ENCODE measurements at places on chromosomes 13 and 19.
A peak's percentile ranks its signal among the peaks of the same experiment; 100 is the strongest.

DNA sequence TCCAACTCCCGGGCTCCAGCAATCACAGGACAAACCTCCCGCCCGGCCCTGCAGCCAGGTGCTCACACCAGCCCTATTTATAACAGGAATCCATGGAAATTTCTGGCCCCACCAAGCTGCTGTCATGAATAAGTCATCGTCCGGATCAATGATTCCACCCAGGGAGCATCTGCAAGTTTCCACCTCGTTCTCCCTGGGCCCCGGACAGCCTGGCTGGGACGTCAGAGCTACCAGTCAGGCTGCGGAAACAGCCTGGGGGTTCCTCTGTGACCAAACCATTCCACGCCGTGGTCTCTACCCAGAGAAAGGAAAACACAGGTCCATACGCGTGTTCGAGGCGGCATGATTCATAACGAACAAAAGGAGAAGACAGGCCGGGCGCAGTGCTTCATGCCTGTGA is 20.7 kb upstream of the PTBP1 start:
- DNase-seq, result no peak

- DNase-seq, result no peak
Observed at GRCh38 chr13:106858903-106859532, 291.1 kb upstream of the ARGLU1 start.

DNA sequence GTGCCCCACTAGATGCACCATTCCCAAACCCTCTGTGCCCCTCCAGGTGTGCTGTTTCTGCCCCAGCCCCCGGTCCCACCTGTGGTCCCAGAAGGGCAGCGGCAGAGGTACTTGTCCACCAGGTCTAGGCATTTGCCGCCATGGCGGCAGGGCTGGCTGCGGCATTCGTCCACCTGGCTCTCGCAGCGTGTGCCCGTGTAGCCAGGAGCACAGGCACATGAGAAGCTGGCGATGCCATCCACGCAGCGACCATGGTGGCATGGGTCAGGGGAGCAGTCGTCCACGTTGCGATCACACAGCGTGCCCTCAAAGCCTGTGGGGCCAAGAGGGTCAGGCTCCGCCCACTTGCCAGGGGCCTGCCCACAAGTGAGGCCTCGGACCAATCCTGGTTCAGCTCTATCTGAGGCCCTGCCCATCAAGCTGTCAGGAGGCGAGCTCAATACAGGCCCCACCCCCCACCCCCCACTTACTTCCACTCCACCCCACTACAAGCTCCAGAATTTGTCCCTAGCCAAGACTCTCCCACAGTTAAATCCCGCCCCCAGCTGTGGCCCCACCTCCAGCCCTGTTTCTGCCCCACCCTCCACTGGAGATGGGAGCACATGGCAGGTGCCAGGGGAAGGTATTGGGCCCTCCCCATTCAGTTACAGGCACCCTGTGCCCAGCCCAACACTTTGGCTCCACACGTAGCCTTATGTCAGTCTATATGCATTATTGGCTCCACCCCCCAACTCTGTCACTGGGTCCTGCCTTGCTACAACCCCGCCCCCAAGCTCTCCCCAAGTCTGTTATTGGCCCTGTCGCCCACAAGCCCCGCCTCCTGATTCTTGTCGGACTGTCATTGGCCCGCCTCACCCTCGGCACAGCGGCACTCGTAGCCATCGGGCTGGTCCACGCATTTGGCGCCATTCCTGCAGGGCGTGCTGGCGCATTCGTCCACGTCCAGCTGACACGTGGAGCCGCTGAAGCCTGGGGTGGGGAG is 13.5 kb downstream of the NOTCH3 start:
- no peak for DNase-seq

GRCh38 chr13:113973218-113974164 is at the start of gene C13orf46:
Gene C13orf46, minus strand, starts transcription at chr13:113974076. Its CDS starts 79 bp downstream, at chr13:113973997.
- no peak for DNase-seq

DNA sequence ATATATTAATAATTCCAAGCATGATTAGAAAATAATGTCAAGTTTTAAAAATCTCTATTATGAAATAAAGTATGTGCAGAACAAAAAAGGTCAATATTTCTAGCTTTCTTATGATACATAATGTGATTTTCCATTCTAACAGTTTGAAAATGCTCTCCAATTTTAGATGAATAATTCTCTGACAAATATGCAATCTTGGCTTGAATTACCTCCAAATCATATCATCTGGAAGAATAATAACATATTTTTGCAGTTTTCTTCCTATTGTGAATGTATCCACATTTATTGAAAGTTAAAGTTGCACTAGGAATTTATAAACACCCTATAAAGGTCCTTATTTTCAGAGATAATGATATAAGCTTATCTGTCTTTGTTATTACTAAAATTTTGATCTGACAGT is 548.5 kb upstream of the SLC10A2 start:
- DNase-seq, result no peak

GRCh38 chr13:113623491-113624234 is 34.3 kb downstream of the ATP4B start:
- DNase-seq, result no peak

DNA sequence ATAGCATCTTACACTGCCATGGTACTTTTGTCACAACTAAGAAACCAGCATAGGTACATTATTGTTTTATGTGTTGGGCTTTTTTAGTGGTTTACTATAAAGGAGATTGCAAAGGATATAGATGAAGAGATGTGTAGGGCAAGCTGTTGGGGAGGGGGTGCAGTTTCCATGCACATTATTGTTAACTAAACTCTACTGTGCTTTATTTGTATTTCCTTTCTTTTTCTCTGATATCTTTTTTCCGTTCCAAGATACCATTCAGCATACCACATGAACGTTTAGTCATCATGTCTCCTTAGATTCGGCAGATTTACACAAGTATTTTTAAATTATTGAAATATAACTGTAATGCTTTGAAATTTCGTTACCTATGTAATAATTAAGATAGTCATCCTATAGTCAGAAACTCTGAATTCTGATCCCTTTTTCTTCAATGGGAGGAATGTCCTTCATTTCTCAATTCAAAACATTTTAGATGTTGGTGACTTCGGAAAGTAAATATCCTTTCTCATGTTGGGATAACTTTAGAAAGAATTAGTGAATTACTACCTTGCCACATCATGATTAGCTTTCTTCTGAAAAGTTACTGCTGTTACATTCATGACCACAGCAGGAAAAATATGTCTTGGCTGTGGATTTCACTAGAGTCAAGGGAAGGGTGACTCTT is 82.8 kb downstream of the FRY start:
- DNase-seq, result no peak

- no peak for DNase-seq
Observed at GRCh38 chr13:110070046-110070445, 236.9 kb downstream of the COL4A1 start.

GRCh38 chr19:36255316-36255715 is 40.4 kb downstream of the ZNF146 start:
- DNase-seq, result no peak

DNA sequence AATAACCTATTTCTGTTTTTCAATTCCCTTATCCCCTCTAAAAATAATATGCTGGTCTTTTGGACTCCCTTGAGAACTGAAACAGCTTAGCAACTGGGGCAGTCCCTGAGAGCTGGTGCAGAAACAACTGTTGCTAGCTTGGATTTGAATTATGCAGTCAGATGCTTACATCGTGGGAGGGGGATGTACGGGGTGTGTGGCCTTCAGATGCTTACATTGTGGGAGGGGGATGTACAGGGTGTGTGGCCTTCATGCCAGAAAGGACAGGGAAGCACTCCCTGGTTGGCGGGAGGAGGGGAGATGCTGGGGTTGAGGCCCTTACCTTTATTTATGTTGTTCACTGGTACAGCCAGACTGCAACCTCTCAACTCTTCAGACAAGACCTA is 25.6 kb downstream of the LRCH1 start:
- DNase-seq, result no peak

- DNase-seq, result no peak
Observed at GRCh38 chr19:32630338-32630737, 44.6 kb downstream of the ANKRD27 start.

DNA sequence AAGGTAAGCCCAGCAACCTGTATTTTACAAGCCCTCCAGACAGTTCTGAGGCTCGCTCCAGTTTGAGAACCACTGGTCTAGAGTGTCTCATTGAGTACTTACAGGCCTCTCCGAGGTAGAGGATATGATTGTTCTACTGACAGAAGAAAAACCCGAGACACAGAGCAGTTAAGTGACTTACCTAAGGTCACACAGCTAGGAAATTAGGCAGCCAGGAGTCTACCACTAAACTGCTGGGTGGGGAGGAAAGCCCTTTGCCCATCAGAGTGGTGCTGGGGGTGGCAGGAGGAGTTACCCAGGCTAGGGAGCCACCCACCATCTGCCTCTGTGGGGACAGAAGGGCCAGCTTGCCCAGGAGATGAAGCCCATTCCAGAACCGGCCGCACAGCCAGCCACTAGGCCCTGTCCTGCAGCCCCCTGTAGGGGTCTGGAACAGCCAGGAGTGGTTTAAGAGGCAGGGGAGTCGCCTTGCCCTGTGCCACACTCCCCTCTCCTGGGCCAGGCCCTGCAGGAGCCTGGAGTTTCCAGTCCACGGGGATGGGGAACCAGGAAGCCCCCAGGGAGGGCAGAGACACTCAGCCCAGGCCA is 703 bp downstream of the RASGRP4 start:
- no peak for DNase-seq

DNA sequence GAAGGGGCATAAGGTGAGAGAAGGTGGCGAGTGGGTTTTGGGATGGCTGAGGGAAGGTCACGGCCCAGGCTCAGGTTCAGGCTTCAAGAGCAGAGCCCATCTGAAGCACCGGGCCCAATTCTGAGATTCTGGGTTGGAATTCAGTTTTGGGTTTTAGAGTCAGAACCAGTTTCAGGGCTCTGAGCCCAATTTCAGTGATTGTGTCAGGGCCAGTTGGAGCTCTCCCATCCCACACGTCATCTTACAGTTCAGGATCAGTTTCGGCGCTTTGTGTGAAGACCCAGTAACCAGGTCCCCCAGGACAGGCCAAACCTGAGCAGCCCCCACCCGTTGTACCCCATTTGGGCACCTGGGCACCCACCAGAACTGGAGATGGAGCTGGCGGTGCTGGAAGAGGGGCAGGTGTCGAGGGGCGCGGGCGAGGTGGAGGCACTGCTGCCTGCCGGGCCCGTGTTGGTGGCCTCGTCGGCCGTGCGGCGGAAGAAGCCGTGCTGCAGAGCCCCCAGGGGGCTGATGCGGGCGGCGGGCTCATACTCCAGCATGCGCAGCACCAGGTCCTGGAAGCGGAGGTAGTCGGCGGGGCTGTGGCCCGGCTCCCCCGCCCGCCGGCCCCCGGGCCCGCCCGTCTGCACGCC is 7.5 kb downstream of the DYRK1B start:
- no peak for DNase-seq

GRCh38 chr13:32150794-32151193 is 119.2 kb downstream of the FRY start:
- DNase-seq, result peak; percentile 33

- DNase-seq, result peak; percentile 35
Observed at GRCh38 chr19:18202778-18203407, 949 bp downstream of the RAB3A start.

GRCh38 chr19:46624958-46625661 is at the start of gene PTGIR:
Gene PTGIR, minus strand, starts transcription at chr19:46625089. Its CDS starts 864 bp downstream, at chr19:46624225.
- peak; percentile 52 for DNase-seq

- DNase-seq, result no peak
Observed at GRCh38 chr13:42814868-42815267, 33.5 kb downstream of the FAM216B start.

DNA sequence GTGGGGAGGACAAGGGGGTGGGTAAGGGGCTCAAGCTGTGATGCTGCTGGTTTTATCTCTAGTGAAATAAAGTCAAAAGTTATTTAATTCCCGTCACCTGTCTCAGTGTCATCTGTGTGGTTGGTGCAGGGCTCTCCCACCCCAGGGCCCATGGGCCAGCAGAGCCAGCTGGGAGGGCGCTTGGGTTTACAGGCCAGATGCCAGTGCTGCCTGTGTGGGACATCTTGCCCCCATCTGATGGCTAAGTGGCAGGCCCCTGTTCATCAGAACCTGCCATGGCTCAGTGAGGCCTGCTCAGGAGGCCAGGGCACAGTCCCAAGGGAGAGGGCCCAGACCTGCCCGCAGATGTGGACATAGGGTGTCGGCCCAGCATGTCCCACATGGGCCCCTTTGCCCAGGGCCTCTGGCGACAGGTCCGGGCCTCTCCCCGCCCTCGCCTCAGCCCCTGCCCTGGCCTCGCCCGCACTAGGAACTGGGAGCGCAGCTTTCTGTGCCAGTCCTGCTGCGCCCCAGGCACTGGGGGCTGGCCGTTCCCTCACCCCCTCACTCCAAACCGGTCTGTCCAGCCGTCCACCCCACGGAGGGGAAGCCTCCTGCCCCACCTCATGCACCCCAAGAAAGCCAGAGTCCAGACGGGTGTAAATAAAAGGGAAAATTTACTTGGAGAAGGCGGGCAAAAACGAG is 5.3 kb downstream of the ZNF296 start:
- no peak for DNase-seq

DNA sequence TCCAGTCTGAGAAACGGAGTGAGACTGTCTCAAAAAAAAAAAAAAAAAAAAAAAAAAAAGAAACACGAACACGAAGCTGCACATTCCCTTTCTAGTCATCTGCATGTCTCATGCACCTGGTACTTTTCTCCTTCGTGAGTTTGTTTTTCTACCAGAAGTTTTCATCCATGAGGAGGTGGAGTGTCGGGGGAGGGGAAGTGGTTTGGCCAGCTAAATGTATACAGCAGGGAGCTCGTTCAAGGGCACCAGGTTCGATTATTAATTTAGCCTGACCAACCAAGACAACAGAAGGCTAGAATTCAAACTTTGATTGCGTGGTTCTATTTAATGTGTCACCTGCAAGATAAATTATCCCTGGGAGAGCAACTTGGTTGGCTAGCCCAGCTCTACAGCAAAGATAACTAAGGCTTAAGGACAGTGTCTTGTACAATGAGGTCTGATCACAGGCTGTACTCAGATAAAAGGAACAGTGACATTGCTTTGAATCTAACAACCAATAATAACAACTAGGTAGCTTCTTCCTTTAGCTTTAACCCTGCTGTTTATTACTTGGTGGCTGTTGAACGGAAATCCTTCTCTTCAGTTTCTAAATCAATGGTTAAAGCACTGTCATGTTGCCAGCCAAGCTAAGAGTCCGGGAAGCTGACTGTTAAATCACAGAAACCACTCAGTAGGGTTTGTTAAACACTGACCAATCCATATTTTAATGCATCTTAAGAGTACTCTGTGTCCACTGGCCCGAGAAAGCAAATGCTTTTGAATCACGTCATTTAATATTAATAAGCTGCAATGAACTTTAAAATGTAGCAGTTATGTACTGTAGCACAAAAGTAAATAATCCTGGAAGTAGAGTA is 98.4 kb upstream of the STARD13 start:
- no peak for DNase-seq

- no peak for DNase-seq
Observed at GRCh38 chr13:33244210-33244906, 41.2 kb downstream of the STARD13 start.

DNA sequence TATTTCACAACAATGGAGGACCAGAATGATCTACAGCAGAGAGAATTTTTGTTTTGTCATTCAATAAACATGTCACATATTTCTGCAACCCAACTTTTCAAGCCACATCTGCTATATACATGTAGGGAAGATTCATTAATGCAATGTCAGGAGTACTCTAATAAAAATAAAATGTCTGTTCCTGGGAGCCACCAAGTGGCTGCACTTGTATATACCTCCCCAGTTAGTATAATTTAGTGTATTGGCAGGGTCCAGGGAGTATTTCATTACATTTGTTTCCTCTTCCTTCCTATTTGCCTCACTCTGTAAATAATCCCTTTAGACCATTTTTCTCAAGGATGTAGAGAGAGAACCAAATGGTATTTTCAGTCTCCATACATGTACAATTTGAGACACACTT is 1169.0 kb downstream of the DIAPH3 start:
- DNase-seq, result no peak
